ENCODE measurements at places on chromosomes 1 and 21.
A peak's percentile ranks its signal among the peaks of the same experiment; 100 is the strongest.

DNA sequence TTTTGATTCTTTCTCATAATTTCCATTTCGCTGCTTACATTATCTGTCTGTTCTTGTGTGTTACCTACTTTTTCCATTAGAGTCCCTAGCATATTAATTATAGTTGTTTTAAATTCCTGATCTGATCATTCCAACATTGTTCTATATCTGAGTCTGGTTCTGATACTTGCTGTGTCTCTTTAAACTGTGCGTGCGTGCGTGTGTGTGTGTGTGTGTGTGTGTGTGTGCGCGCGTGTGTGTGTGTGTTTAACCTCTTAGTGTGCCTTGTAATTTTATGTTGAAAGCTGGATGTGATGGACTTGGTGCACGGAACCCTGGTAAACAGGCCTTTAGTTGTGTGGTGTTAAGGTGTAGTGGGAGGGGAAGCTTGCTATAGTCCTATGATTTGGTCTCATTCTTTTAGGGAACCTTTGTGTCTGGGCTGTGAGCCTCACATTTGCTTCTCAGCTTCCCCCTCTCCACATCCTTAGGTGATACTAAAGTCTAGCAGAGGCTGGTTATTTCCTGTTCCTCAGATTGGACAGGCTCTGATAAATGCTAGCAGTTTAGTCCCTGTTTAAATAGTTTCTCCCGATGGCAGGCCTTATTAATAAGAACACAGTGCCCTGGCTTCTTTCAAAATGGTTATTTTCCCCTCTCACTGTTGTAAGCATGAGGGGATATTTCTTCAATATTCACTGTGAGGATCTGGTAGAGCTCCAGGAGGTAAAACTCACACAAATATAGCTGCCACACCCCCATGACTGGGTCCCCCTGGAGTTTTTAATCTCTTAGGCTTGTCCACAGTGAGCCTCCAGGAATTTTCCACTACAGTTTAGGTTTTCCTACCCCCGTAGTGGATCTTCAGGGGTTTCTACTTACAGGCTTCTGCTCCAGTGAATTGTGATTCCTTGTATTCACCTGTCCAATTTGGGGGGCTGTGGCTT is 118.3 kb downstream of the GALNT2 start:
- peak overlapping the region; percentile 65 for H3K27ac ChIP-seq
- peaks cover 23% of the 10 kb centered on the region for H3K4me1 ChIP-seq
- no peaks in the 10 kb centered on the region for H3K27me3 ChIP-seq
- H3K36me3 ChIP-seq = peaks cover 16% of the 10 kb centered on the region
- peak; percentile 22 for DNase-seq
- peak overlapping the region; percentile 43 for H3K4me3 ChIP-seq

DNA sequence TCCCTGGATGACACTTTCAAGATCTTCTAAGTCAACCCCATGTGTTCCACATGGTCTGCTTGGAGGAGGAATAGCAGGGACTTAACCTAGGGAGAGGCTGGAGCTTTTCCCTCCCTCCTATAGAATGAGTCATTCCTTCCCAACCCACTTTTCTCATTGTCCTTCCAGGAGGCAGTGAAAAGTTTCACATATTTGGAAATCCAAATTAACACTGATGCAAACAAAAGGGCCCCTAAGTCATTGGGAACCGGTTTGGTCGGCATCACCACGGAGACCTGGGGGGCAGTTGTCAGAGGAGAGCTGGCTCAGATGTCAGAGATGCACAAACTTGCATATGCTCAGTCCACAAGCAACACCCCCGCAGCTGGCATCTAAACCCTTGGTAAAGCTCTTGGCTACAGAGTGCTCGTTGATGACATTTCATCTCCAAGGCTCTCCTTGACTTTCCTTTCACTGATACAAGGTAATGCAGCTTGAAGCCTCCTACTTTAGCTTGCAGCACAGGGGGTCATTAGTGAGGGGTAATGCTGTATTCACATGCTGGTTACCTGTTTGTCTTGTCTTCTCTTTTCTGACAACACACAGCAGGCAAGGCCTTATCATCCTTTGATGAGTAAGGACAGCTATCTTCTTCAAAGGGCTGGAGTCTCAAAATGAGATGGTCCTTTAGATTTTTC is 12.3 kb upstream of the LRRC8D start:
- H3K27ac ChIP-seq = 0 out of 2 replicates have a peak overlapping the region, but pooled peaks have one; percentile 13
- no peaks in the 10 kb centered on the region for H3K36me3 ChIP-seq
- no peaks in the 10 kb centered on the region for H3K27me3 ChIP-seq
- peaks cover 22% of the 10 kb centered on the region for H3K4me1 ChIP-seq
- peak; percentile 85 for DNase-seq

DNA sequence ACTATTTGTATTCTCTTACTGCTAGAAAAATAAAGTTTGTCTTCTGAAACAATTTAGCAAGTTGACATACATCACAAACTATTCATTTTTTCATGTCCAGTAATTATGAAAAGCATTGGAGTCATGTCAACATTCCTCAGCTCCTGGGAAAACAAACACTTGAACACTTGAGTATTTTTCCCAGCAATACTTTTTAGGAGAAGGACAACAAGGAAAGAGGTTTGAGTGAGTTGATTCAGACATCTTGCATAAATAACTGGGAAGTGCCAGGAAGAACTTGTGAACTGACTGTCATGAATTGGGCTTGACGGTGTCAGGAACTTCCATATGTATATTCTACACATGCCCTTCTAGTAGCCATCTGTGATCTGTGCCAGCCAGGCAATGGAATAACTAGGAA is 195.6 kb downstream of the HMCN1 start:
- H3K4me1 ChIP-seq = no peaks in the 10 kb centered on the region
- H3K27ac ChIP-seq = no peak overlapping the region
- no peak overlapping the region for H3K4me3 ChIP-seq
- H3K27me3 ChIP-seq = no peaks in the 10 kb centered on the region
- H3K36me3 ChIP-seq = no peaks in the 10 kb centered on the region

- H3K27ac ChIP-seq = peak overlapping the region; percentile 11
- H3K36me3 ChIP-seq = no peaks in the 10 kb centered on the region
- no peaks in the 10 kb centered on the region for H3K27me3 ChIP-seq
- peaks cover 11% of the 10 kb centered on the region for H3K4me1 ChIP-seq
- no peak overlapping the region for H3K4me3 ChIP-seq
Measured at GRCh38 chr21:33848249-33848953, 67.2 kb downstream of the ATP5PO start.

DNA sequence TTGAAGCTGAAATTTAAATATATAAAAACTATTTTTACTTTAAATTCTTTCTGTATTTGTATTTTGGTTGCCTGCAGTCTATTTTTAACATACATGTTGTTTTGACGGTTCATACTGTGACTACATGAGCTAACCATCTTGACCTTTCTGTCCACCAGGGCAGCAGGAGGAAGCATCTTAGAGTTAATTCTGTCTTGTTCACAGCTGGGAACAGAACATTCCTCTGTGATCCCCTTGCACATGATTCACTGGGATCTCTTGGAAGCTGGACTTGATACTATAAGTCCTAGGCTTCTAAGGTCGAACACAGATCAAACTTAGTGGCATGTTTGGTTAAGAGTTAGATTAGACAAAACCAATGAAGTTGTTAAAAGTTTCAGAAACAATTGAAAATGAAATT is 99.7 kb downstream of the NFIA start:
- no peak for DNase-seq
- peaks cover 11% of the 10 kb centered on the region for H3K4me1 ChIP-seq
- no peak overlapping the region for H3K4me3 ChIP-seq
- H3K36me3 ChIP-seq = no peaks in the 10 kb centered on the region
- no peaks in the 10 kb centered on the region for H3K27me3 ChIP-seq
- H3K27ac ChIP-seq = no peak overlapping the region

DNA sequence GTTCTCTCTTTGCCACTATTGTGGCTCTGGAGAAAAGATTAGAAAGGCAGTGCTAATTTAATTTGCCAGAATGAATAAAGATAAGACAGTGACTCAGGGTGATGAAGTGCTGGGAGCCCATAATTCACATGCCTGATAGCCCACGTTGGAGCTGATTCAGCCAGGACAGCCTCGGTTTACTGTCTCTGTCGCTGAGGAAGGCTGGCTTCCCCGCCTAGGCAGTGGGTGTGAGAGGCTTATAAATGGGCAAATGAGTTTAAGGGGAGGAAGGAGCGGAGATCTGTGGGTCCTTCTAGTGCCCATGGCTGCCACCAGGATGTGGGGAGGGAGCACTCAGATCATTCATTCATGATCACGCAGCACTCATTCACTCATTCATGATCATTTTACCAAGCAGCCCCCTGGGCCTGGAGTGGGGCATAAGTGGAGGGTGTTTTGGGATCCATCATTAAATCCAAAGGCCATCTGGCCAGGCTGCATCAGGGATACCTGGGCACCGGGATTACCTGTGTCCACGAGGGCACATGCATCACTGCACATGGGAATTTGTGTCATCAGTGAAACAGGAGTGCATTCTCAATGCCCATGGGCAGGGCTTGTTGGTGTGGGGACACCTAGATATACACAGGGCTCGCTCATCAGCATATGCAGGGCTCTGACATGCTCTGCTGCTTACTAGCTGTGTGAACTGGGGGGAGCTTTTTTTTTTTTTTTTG is 315.4 kb downstream of the MATN1 start:
- H3K4me1 ChIP-seq = no peaks in the 10 kb centered on the region
- no peak overlapping the region for H3K27ac ChIP-seq
- no peaks in the 10 kb centered on the region for H3K36me3 ChIP-seq
- peaks cover 40% of the 10 kb centered on the region for H3K27me3 ChIP-seq
- no peak overlapping the region for H3K4me3 ChIP-seq

- peaks cover 9% of the 10 kb centered on the region for H3K4me1 ChIP-seq
- H3K27ac ChIP-seq = no peak overlapping the region
- H3K36me3 ChIP-seq = no peaks in the 10 kb centered on the region
Measured at GRCh38 chr1:231867607-231868006, 241.0 kb downstream of the DISC1 start.

DNA sequence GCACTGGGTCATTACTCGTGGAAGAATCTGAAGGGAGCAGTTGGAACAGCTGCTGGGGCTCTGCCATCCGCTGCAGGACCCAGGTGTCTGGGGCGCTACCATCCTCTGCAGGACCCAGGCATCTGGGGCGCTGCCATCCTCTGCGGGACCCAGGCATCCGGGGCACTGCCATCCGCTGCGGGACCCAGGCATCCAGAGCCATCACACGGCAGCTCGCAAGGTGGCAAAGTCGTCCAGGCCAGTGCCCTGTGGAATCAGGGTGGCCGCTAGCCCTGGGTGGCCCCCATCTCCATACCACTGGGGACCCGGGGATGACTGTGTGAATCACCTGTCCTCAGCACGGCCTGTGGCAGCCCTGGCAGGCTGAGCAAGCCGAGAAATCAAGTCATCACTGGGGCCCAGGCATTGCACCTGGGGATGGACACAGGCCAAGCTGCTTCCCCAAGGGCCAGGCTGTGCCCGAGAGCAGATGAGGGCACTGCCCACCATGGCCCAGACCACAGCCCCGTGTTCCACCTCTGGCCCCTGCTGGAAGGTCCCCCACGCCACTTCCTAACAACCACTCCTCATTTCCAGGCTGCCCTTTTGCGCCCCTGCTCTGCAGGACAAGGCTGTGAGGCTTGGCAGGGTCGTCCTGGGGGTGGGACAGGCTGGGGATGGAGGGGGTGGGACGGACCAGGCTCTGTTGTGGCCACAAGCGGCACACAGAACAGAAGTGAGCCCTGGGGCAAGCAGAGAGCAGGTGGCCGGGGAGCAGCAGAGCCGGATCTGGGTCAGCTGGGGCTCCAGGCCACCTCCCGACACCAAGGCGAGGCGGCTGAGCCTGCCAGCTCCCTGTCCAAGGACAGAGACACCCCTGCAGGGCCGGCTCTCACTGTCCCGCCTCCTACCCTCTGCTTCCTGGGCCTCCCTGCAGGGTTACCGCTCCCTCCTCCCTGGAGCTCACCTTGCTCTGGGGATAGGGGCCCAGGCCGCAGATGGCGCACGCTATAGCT is 12.7 kb downstream of the GABRD start:
- 0 out of 2 replicates have a peak, but pooled peaks cover 3% of the 10 kb centered on the region for H3K27me3 ChIP-seq
- DNase-seq = no peak
- no peaks in the 10 kb centered on the region for H3K36me3 ChIP-seq
- H3K4me1 ChIP-seq = no peaks in the 10 kb centered on the region

- H3K4me3 ChIP-seq = no peak overlapping the region
- no peak for DNase-seq
Measured at GRCh38 chr21:16570171-16570570, 840.4 kb downstream of the USP25 start.

- peaks cover 87% of the 10 kb centered on the region for H3K36me3 ChIP-seq
- DNase-seq = peak; percentile 56
- H3K27me3 ChIP-seq = no peaks in the 10 kb centered on the region
- peak overlapping the region; percentile 82 for H3K4me3 ChIP-seq
Measured at GRCh38 chr1:209646558-209646957, 5.7 kb downstream of the LAMB3 start.

DNA sequence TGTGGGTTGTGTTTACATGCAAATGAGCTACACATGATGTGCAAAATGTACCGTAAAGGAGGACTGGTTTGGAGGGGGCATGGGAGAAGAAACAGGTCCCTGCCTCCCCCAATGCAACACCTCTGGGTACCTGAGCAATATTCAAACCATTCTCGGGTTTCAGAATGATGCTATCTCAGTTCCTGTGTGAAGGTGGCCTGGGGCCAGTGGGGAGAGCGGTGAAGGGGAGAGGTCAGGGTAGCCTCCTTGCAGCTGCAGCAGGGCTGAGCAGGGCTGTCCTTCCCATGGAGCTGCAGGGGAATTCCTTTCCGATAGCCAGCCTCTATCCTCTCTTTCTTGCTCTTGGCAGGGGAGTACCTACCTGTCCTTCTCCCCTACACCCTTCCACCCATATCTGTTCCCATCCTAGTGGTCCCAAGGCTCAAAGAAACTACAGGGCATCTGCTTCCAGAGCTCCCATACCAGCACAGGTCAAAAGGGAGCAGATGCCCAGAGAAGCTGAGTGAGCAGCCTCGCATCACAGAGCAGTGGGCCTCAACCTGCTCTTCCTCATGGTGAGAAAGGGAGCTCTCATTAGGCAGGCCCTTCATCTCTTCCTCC is 11.9 kb downstream of the MEF2D start:
- H3K4me3 ChIP-seq = no peak overlapping the region
- no peaks in the 10 kb centered on the region for H3K27me3 ChIP-seq
- H3K27ac ChIP-seq = no peak overlapping the region
- peaks cover 19% of the 10 kb centered on the region for H3K4me1 ChIP-seq
- H3K36me3 ChIP-seq = no peaks in the 10 kb centered on the region

DNA sequence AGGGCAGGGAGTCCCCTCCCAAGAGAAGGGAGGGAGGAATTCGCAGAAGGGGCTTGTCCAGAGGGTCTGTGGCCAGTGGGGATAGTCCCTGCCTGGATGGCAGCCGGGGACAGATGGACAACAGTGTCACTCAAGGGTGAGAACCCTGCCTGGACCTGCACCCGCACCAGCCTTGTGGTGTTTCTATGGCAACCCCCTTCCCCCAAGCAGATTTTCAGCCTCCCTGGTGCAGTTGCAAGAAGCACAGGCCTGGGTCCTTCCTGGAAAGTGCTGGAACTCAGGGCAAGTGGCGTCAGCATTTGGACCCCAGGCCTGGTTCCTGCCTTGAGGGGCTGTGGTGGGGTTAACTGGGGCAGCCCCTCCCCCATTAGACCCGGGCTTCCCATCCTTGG is 83.8 kb upstream of the ACTL8 start:
- no peaks in the 10 kb centered on the region for H3K4me1 ChIP-seq
- H3K4me3 ChIP-seq = no peak overlapping the region
- H3K27ac ChIP-seq = no peak overlapping the region
- no peaks in the 10 kb centered on the region for H3K36me3 ChIP-seq
- no peaks in the 10 kb centered on the region for H3K27me3 ChIP-seq

Data from PC-3 (cell line).